ENCODE measurements at places on chromosomes 3 and 15. TPM values are rescaled to one million over a fixed set of nuclear protein-coding genes. Genes with fewer than 3 reads are reported as not detected.
A peak's percentile ranks its signal among the peaks of the same experiment; 100 is the strongest.

GRCh38 chr3:71779674-71780377 is 5.1 kb downstream of the PROK2 start:
- DNase-seq, result peak; percentile 16

DNA sequence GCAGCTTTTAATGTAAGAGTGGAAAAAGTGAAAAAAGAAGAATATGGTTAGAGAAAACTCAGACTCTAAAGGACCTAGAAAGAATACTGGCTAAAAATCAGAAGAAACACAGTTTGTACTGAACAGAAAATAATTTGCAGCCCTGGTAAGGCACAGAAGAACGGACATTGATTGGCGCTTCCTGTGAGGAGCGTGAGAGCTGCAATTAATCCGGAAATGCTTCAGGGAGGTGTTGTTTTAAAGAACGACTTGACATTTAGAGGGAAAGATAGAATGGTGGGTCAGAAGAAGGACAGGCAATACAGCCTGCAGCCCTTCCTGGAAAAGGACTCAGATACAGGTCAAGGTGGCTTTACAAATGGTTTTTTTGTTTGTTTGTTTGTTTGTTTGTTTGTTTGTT is 151.3 kb upstream of the TSC22D2 start:
- no peak for DNase-seq

DNA sequence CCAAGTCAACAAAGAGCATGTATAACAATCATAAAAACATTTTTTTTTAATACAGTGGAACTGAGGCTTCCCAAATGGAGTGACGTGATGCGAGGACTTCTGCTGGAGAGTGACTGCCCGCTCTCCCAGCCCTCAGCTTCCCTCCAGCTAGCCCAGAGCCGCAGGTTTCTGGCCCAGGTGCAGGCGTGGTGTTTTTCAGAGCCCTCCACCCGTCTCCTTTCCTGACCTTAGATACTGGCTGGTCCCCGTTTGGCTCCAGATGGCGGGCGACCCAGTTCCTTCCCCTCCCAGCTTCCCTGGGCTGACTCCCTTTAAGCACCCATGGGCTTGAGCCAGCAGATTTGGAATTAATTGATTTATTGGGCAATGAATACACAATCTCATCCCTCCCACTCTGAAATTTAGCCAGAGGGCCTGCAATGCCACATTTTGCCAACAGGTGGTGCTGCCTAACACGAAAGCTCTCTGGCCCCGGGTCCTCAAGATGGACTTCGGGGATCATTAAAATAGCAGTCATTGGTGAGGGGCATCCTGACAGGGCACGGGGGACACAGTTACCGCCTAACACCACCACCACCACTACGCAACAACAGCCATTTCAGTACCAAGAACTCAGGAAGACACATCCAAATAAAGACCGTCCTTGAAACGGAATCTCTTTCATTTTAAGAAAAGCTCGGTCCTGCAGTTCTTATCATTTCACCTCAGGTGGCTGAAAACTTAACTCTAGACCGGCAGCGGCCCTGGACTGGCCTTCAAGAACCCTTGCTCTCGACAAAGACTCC is 47.5 kb upstream of the MUC4 start:
- peak; percentile 72 for DNase-seq

DNA sequence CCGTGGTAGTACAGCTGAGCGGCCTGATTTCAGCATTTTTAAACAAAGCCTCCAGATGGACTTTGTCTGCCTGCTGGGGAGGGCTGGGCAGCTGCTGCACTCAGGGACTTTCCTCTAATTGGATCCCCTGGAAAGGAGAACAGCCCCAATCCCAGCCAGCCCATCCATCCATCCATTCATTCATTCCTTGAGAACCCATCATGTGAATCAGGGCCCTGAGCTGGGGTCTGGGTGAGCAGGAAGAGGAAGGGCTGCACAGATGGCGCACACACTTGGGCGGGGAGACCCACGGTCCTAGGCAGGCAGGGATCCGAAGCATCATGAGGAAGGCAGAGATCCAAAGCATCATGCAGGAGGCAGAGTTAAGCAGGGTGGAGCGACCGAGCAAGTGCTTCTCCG is 45.7 kb downstream of the TPRA1 start:
- DNase-seq, result no peak

DNA sequence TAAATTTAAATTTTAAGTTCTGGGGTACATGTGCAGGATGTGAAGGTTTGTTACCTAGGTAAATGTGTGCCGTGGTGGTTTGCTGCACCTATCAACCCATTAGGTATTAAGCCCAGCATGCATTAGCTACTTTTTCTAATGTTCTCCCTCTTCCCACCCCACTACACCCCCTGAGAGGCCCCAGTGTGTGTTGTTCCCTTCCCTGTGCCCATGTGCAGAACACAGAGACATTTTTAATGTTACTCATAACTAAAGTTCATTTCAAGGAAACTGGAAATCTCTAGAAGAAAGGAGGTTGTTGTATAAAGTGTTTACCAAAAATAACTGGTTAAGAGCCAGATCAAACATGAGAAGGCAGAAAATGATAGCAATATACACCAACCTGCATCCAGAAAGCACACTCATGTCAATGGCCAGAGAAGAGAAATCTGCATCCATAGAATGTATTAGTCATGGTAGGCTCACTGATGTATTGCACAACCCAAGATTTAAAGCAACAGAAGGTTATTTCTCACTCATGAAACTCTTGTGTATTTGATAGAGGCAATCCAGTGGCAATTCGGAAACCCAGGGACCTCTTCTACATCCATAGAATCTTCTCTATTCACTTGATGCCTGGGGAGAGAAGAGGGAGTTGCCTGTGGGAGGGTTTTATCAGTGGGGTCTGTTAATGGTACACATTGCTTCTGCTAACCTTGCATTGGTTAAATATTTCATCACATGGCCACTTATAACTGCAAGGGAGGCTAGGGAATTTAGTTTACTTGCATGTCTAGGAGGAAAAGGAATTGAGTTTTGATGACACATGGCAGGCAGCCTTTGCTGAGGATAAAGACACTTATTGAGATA is 321.9 kb upstream of the RASGRP1 start:
- no peak for DNase-seq

GRCh38 chr3:153463895-153464294 is 301.9 kb downstream of the RAP2B start:
- DNase-seq, result peak; percentile 22

GRCh38 chr15:96253006-96253747 is 77.3 kb upstream of the NR2F2 start:
- DNase-seq, result peak; percentile 48

GRCh38 chr15:68578980-68579935 is at the start of gene CORO2B:
TSS of gene CORO2B (plus strand) at chr15:68578993. CDS start at chr15:68579263, 270 bp downstream.
- peak; percentile 39 for DNase-seq

- DNase-seq, result no peak
These were observed 14.3 kb downstream of the ABCC5 start for GRCh38 chr3:184003187-184003967.

- DNase-seq, result no peak
These were observed 188.4 kb downstream of the ADAMTSL3 start for GRCh38 chr15:83842281-83842680.

Gene ADGRG7
- polyA plus RNA-seq, result not detected

Gene FOXB1
- polyA plus RNA-seq, result not detected

Gene CFAP100
- polyA plus RNA-seq, result 0.20 TPM

Gene TRMT10C
- 26.6 TPM for polyA plus RNA-seq

Gene GOLGA8T
- polyA plus RNA-seq, result not detected

Gene SEMA3B
- 33.7 TPM for polyA plus RNA-seq

Gene MED12L
- polyA plus RNA-seq, result 4.9 TPM

All from muscle of leg (tissue), 16 donors.